ENCODE measurements at places on chromosomes 1 and 21. TPM values are rescaled to one million over a fixed set of nuclear protein-coding genes. Genes with fewer than 3 reads are reported as not detected.

Gene CROCC
- total RNA-seq: 8.0 TPM

Gene C1QB
- total RNA-seq: 69.3 TPM

DNA sequence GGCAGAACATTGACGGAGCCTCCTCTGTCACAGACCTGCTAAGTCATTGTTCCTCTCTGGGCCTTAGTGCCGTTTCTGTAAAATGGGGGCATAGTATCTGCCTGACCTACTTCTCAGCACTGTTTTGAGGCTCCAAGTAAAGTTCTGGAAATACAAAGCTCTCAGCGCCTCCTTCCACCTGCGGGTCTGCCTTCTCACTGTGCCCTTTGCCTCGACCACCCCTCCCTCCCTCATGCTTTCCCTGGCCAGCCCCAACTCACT is 15.4 kb upstream of the WASF2 start:
- peak overlapping the region; percentile 78 for H3K27ac ChIP-seq
- peaks cover 17% of the 10 kb centered on the region for H3K4me1 ChIP-seq
- H3K27me3 ChIP-seq: no peaks in the 10 kb centered on the region
- H3K36me3 ChIP-seq: no peaks in the 10 kb centered on the region

DNA sequence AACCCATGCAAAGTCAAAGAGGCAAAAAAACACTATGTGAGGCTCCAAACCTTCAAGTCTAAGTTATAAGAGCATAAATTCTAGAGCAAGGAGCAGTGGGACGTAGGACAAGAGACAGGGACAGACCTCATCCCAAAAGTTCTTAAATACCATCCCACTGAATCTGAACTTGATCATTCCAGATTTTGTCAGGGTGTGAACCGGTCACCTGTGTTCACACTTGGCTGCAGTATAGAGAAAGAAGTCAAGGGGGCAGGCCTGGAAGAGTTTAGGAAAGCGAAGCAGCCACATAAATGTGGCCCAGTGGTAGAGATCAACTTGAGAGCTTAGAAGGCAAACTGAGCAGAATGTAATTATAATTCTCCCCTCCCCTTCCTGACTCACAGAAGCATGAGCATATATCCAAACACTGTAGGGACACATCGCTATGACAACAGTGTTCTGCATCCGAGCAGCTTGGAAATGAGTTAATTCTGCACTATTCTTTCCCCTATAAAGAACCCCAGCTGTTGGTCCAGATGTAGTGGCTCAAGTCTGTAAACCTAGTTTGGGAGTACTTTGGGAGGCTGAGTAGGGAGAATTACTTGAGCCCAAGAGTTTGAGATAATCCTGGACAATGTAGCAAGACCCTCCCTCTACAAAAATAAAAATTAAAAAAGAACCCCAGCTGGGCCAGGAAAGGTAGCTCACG is 2.7 kb downstream of the AKR7A2 start:
- peaks cover 43% of the 10 kb centered on the region for H3K36me3 ChIP-seq
- no peaks in the 10 kb centered on the region for H3K27me3 ChIP-seq
- no peak overlapping the region for H3K4me3 ChIP-seq

DNA sequence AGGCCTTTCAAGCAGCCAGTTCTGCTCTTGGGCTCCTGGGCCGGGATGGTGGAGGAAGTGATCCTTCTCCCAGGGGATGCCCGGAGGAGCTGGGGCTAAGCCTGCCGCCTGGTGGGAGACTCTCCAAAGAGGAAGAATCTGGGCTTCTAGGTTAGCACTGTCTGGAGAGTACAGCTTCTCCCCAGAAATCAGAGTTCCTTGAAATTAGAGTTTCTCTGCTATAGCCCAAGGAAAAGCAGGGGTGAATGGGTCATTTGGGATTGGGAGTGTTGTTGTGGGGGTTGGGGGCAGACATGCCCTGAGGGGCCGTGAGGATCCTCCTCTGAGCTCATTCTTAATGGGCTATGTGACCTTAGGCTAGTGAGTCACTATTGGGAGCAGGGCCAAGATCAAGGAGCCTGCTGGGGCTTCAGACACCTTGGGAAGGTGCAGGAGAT is 6.5 kb downstream of the LGR6 start:
- no peak overlapping the region for H3K27ac ChIP-seq
- peaks cover 27% of the 10 kb centered on the region for H3K4me1 ChIP-seq
- no peak for DNase-seq
- H3K4me3 ChIP-seq: no peak overlapping the region
- no peaks in the 10 kb centered on the region for H3K27me3 ChIP-seq

All from gastrocnemius medialis (tissue), 4 donors.